Activated effector memory CD4-positive, alpha-beta T cell treated with Interleukin-2 at 50 U/mL for 16 hours (primary cell): ENCODE measurements at places on chromosomes 16 and 17.

DNA sequence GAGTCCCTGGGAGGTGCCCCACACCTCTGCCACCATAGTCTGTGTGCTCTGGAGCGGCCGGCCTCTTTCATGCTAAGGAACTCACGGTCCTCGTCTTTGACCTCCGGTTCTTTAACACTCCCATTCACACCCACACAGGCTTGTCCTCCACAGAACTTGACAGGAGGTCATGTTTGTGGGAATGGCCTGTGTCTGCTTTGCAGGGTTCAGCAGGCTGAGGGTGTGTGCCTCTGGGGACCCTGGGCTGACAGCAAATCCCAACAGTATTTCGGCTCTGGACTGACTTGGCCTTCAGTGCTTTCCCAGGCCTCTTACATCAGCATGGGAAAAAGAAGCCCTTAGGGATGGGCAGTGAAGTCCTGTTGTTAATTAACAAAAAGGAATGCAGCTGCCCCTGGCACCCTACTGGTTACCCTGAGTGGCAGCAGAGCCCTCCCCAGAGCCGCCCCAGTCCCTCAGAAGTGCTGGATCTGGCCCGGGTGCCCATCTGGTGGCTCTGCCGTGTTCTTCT lies 35.4 kb upstream of the ADORA2B start:
- no peak for DNase-seq

GRCh38 chr17:63820963-63821561 lies 6.2 kb upstream of the PSMC5 start:
- DNase-seq: no peak

DNA sequence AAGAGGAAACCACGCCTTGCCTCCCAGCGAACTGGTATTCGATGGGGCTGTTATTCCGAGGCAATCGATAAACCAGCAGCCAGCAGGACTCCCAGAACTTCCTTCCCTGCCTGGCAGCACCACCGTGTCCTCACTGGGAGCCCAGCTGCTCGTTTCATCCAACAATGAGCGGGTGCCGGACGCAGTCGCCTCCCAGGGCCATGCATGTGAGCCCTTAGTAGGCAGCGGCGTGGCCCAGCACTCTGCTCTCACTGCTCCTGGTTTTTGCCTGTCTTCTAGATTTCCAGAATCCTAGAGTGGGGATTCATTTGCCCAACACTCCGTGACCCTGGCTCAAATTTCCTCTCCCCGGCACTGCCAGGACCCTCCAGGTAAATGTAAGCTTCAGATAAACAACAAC lies 29.1 kb upstream of the RASD1 start:
- DNase-seq: no peak

- no peak for DNase-seq
Observed at GRCh38 chr16:57190136-57190535, 4.0 kb downstream of the RSPRY1 start.

DNA sequence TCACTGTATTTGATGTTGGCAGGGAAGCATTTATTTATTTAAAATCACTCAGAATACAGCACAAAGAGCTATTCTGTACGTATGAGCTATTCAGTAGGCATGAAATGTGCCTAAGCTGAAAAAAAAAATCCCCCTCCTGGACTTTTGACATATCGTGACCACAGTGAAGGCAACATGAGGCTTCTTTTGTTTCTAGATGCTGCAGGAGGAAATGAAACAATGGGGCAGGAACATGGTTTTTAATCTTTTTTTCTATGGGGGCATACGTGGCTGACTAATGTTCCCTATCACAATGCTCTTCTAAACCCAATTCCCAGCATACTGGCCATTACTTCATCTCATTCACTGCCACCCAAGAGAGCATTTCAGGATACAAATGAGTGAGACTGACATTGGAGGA lies 191.0 kb upstream of the PMFBP1 start:
- no peak for DNase-seq
